ENCODE measurements at places on chromosomes 7 and 10.

DNA sequence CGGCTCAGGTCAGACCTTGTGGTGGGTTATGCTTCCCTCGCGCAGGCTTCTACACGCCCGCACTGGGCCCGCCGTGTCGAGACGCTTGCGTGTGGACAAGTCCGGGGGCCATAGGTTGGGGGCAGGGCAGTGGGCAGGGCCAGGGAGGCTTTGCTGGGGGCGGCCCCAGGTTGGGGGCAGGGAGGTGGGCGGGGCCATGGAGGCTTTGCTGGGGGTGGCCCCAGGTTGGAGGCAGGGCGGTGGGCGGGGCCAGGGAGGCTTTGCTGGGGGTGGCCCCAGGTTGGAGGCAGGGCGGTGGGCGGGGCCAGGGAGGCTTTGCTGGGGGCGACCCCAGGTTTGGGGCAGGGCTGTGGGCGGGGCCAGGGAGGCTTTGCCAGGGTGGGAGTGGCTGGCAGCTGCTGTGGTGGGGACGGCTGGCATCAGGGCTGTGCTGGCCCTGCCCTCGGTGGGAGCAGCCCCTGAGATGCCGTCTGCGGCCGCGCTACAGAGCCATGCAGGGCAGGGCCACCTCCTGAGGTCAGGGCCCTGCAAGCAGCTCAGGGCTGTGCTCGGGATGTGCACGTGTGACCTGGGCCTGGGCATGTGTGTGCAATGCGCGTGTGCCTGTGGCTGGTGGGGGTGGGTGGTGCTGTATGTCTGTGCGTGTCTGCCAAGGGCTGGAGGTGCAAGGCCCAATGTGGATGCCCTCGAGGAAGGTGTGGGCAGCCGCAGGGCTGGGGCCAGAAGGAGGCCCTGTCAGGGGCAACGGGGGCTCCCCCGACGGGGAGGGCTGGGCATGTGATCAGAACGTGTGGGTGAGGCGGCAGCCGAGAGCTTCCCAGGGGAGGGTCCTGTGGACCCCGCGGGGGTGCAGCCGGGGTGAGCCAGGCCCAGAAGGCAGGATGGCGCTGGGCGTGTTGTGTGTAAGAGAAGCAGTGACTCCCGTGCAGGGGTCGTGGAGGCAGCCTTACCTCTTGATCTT, 72.5 kb upstream of the NKX6-2 start:
- DNase-seq = peak; percentile 12

GRCh38 chr7:50782375-50783208, at the start of gene GRB10:
TSS of gene GRB10 (minus strand) at chr7:50782896. CDS start at chr7:50732322, 50,574 bp downstream.
- DNase-seq = no peak

DNA sequence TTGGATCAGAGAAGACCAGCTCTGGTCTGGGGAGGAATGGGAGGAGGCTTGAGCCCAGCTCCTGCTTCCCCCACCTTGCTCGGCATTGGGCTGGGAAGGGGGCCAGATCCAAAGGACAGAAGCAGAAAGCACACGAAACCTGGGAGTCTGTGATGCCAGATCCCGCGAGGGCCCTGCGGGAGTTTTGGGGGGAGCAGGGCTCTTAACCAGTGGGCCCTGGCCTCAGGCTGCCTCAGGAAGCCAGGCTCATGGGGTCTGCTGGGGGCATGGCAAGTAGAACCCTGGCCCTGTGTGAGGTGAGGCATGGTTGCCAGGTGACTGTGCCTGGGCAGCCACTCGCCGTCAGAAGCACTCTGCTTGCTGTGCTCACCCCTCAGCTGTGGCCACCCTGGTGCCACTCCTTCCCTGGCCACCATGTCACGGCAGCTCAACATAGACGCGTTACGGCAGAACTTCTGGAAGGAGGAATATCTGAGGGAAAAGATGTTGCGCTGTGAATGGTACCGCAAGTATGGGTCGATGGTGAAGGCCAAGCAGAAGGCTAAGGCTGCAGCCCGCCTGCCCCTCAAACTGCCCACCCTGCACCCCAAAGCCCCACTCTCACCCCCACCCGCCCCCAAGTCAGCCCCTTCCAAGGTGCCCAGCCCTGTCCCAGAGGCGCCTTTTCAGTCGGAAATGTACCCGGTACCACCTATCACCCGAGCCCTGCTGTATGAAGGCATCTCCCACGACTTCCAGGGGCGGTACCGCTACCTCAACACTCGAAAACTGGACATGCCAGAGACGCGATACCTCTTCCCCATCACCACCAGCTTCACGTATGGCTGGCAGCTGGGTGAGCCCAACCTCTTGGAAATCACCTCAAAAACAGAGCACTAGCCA, 3.6 kb downstream of the ATP6V1F start:
- no peak for DNase-seq

GRCh38 chr7:132630834-132631233, 54.6 kb upstream of the PLXNA4 start:
- no peak for DNase-seq

DNA sequence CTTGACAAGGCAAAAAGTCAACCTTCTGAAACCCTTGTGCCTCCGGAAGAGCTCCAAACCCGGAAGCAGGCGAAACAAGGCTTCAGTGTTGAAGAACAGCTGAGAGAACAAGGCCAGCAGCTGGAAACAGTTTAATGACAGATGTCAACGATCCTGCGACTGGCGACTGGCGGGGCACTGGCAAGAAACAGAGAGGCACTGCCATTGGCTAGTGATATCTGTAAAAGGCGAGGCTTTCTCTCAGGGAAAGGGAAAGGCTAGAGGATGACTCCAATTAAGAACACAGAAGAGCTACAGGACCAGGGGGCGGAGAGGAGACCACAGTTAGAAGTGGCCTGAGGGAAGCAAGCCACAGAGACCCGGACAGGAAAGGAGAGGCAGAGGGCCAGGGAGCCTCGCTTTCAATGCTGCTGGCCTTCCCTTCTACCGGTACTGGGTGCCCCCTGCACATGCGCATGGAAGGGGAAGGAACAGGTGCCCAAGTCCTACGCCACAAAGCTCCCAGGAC, 19.4 kb downstream of the ITGB1 start:
- DNase-seq = no peak

DNA sequence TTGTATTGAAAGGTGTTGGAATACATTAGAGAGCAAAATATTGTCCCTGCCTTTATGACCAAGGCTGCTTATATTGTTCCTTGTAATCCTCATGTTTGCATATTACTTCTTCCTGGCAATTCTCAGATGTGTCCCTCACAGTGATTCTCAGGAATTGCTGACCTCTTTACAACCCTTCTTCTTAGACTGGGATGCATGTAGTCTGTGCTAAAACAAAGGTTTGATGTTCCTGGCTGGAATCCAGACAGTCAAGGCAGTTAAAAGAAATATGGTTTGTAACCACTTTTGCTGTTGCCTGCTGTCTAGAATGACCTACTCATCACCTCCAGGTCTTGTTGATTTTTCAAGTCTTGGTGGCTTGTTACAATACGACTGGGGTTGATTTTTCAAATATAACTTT, 367.6 kb downstream of the HGF start:
- DNase-seq = no peak

DNA sequence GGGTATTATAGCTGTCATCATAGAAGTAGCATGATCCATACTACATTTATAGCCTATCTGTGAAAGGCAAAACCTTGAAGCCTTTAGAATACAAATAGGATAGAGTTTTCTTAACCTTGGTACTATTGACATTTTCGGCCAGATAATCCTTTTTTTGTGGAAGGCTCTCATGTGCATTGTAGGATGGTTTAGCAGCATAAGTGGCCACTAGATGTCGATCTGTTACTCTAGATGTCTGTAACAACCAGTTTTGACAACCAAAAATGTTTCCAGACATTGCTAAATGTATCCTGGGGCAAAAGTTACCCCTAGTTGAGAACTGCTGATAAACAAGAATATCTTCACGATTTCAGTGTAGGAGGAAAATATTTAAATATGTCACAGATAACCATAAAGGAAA, 319.4 kb upstream of the GALNT17 start:
- DNase-seq = no peak

- no peak for DNase-seq
Measured at GRCh38 chr10:101230183-101230917, 1.1 kb upstream of the LBX1 start.

All from activated B cell treated with CpG ODN at 0.5 μM for 24 hours (primary cell).